ENCODE measurements at places on chromosomes 16 and 17. TPM values are rescaled to one million over a fixed set of nuclear protein-coding genes. Genes with fewer than 3 reads are reported as not detected.

GRCh38 chr16:21645261-21645721, 7.1 kb downstream of the IGSF6 start:
- no peak for DNase-seq

- no peak for DNase-seq
These were observed 23.7 kb downstream of the FBXO39 start for GRCh38 chr17:6799738-6800137.

- no peak for DNase-seq
These were observed 61.6 kb downstream of the MRTFB start for GRCh38 chr16:14132696-14133048.

DNA sequence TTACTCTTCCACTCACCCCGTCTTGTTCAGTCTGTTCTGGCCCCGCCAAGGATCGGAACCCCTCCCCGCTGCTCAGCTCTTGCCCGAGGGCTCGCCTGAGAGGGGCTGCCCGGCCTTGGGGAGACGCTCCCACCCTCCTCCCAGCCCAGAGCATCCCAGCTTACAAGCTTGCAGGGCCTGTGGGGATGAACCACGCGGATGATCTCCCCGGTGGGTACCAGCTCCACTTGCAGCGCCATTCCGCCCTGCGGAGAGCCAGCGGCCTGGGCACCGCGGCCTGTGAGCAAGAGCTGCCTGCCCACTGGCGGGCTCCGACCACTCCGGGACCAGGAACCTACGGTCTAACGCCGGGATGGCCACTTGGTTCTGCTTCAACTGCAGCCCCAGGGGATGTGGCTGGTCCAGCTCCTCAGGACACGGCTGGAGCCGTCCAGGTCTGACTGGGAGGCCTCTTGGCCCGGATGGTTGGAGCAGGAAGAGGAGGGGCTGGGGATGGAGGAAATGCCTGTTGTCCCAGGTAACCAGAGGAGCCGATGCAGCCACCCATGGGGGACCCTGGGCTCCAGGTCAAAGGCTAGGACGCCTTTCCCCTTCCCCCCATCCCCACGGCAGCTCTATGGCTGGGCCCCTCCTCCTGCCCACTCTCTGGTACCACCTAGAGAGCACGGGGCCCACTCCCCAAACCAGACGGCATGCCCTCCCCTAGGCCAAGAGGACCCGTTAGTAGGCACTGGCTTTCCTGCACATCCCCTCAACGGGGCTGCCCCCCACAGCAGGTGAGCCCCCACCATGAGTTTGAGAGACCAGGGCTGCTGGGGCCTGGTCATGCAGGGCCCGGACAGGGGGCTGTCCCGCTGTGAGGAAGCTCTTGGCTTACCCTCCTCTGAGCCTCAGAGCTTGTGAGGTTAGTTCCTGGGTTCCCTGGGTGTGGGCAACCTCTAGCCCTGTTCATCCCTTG, at the start of gene MYO1C:
MYO1C (minus strand) TSS at position 438 of the 958 bp plus-strand sequence; CDS start at position 239, 199 bp downstream.
- DNase-seq, result no peak

- DNase-seq, result no peak
These were observed 510.2 kb downstream of the WWOX start for GRCh38 chr16:78609402-78610274.

- DNase-seq, result no peak
These were observed 83.3 kb downstream of the C16orf95 start for GRCh38 chr16:87233928-87234327.

- DNase-seq, result no peak
These were observed at the start of gene KRT13 for GRCh38 chr17:41505007-41505808. KRT13 (minus strand) TSS chr17:41505612; CDS start chr17:41505550, 62 bp downstream.

Gene SLC16A11
- total RNA-seq, result not detected

DNA sequence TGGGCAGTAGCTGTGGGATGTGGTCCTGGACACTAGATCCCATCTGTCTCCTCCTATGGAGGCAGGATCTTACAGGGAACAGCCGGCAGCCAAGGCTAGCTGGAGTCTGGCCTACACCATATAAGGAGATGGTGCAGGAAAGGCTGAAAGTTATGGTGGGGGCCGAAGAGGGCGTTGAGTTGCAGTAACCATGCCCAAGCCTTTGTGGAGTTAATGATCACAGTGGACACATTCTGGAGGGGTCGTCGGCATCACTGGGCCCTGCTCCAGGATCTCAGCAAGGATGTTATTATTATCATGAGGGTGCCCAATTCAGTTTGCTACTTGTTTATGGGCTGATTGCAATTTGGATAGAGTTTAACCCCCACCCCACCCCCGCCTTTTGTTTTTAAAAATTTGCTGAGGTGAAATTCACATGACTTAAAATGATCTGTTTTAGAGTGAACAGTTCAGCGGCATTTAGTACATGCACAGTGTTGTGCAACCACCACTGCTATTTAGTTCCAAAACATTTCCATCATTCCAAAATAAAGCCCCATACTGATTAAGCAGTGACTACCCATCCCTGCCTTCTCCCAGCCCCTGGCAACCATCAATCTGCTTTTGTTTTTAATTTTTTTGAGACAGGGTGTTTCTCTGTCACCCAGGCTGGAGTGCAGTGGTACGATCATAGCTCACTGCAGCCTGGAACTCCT, 184.3 kb upstream of the CACNG3 start:
- no peak for DNase-seq

DNA sequence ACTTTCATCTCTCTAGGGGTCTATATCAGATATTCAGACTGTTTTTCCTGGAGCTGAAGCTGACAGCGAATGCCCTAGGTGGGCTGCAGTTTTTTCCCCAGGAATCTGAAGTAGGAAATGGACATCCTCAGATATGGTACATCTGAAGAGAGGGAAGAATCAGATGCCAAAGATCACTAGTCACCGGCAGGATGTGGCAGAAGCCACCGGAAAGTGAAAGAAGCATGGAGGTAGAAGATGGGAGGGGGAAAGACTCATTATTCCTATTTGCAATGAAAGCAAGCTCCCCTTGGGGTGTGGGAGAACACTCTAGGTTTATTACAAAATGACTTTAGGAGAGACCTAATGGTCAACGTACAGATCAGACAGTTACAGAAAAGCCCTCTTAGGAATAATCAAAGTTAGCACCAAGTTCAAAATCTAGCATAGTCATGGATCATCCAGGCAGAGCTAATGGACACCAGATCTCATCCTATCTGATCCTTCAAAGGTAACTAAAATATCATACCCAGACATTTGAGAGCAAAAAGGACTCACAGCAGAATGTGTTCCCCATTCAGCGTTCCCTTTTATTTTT, 110.7 kb downstream of the HS3ST3A1 start:
- no peak for DNase-seq

Gene CDH3
- total RNA-seq, result 35.4 TPM

Gene CACNG1
- total RNA-seq, result not detected

DNA sequence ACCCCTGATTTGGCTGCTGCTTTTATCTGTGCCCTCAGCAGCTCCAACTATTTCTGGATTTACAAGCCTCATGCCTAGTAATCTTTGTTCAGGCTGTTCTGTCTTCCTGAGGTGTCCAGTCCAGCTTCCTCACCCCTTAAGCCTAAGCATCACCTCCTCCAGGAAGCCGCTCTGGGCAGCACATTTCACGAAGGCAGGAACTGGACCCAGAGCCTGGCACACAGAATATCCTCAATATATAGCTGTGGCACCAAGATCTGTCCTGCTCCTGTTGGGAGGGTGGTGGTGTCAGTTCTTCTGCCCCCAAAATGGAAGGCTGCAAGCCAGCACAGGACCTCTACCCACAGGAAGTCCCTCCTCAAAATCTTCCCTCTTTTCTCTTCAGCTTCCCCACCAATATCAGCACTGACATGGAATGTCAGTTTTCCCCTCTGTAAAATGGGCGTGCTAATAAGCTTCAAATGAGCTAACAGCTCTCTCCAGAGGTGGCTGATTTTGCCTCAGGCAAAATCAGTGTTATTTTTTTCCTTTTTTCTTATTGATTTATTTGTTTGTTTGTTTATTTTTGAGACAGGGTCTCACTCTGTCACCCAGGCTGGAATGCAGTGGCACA, 6.9 kb upstream of the NEUROD2 start:
- no peak for DNase-seq

Gene HASPIN
- total RNA-seq, result 0.74 TPM

DNA sequence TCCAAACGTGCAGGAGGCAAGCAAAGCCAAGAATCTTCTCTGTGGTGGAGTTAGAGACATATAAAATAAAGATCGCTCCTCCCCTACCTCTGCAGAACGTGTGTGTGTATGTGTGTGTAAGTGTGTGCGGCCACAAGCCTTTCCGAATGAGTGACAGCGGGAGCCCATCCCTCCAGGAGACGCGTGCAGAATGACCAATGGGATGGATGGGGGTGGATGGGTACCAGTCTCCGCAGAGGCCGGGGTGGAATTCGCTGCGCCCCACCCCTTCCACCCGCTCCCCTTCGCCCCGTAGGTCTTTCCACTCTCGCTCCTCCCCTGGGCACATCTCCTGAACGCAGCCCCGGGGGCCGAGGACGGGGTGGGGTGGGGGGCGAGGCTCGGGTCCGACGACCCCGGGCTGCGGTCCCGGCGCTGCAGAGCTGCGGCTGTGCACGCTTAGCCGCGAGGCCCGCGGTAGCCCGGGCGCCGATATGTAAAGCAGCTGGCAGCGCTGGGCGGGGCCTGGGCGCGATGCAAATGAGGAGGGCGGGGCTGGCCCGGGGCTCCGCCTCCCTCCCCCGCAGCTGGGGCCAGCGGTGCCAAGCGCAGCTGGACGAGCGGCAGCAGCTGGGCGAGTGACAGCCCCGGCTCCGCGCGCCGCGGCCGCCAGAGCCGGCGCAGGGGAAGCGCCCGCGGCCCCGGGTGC, at the start of gene PRKCB:
PRKCB (plus strand) TSS at position 594 of the 688 bp plus-strand sequence.
- DNase-seq, result no peak

- DNase-seq, result no peak
These were observed 26.4 kb downstream of the LDAF1 start for GRCh38 chr16:21184834-21185233.

Gene UTP4
- 34.9 TPM for total RNA-seq

Gene MGAT5B
- total RNA-seq, result 0.49 TPM

Gene SLC9A5
- total RNA-seq, result 0.49 TPM

GRCh38 chr16:53142823-53143568, 88.2 kb downstream of the CHD9 start:
- DNase-seq, result no peak

All from vagina (tissue), 2 donors.